Fibroblast of skin of abdomen (primary cell): ENCODE measurements at places on chromosomes 4 and X.

GRCh38 chrX:13747836-13748235 is 13.3 kb downstream of the OFD1 start:
- peak; percentile 58 for DNase-seq

GRCh38 chr4:86502081-86502480 is 92.0 kb upstream of the PTPN13 start:
- DNase-seq = peak; percentile 35

DNA sequence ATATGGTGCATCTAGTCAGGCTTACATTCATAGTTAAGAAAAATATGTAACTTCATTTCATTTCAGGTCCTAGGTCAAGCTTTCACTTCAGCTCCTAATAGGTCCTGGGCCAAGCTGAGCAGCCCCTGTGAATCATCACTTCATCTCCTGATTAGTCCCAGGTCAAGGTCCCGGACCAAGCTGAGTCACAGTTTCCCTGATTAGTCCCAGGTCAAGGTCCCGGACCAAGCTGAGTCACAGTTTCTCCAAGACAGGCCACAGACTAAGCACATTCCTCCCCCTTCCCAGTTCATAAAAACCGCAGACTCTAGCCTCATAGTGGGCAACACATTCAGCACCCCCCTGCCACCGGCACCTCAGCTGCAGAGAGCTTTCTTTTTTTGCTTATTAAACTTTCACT is 1331.8 kb downstream of the PCDH19 start:
- DNase-seq = no peak

GRCh38 chrX:70754169-70754848 is 154.2 kb downstream of the TEX11 start:
- no peak for DNase-seq

- no peak for DNase-seq
These were observed 31.0 kb downstream of the TMEM131L start for GRCh38 chr4:153497091-153497531.

DNA sequence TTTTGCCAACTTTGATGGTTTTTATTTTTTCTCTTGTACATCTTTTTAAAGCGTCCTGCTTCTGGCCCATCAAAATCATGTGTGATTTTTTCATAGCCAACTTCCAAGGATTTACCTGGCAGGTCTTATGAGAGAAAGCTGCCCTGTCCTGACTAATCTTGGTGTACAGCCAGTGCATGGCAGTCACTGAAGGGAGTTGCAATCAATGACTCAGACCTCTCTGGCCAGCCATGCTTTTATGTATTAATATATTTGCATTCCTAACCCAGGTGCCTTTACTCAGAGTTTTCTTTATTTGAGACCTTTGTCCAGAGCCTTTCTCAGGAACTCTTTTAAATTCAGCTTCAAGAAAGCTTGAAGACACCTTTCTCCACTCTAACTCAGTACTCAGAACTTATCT is 691.5 kb upstream of the HTR2C start:
- DNase-seq = no peak

DNA sequence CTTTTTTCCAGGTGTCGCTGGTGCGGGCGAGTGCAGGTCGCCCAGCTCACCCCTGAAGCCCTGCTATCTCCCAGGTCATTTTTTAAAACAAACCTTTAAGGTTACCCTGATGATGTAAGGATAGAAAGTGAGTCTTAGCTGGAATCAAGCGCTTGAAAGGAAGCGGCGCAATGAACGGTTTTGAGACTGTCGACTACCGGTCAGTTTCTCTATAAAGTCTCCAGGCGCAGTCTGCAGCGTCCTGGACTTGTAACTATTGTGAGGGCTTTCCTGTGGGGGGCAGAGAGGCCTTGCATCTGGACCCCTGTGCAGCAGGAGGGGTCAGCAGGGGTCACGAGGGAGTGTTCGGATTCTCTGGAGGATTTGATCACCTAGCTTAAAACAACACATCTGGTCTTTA is 1.6 kb downstream of the KIT start:
- no peak for DNase-seq

DNA sequence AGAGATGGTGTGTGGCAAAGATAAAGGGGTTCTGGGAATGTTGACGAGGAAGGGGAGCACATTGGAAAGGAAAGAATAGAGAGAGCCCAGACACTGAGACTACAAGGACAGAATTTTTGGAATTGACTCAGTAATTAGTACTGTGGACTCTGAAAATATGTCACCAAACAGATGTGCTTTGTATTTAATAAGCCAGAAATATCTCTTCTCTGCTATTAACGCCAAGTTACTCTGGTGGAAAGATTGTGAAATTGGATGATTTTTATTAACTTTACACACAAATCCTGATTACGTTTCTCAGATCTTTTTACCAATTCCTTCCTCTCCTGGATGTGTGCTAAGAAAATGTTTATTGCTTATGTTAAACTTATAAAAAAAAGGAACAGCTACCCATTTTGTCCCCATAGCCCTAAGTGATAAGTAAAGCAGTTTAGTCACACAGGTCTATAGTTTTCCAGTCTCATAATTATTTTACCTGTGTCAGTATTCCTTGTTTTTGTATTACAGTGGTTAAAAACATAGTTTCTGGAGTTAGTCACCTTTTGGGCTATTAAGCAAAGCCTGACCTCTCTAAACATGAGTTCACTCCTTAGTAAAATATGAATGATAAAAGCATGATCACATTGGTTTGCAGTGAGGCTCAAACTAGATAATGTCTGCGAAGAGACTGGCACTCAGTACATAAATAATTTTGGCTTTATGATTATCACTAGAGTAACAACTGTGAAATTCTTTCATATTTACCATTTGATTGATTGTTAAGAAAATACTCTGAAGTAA is 1068.3 kb downstream of the STIM2 start:
- no peak for DNase-seq

GRCh38 chr4:169051761-169052593 is 41.9 kb upstream of the CBR4 start:
- peak; percentile 59 for DNase-seq

GRCh38 chr4:140719686-140720085 is 36.5 kb downstream of the TBC1D9 start:
- no peak for DNase-seq

DNA sequence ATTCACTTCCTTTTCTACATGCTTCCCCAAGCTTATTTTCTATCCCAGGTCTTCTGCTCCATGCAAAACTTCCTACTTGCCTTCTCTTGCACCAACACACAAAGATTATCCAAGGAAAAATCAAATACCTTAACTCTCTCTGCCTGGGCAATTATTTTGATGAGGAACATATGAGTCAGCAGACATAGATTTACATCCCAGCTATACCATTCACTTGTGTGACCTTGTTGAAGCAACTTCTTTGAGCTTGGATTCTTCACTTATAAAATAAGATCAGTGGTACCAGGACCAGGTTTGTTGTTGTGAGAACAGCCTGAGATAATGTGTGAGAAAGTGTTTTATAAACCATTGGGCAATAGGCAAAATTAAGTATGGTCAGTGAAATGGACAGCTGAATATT is 39.1 kb upstream of the TMEM192 start:
- peak; percentile 48 for DNase-seq

DNA sequence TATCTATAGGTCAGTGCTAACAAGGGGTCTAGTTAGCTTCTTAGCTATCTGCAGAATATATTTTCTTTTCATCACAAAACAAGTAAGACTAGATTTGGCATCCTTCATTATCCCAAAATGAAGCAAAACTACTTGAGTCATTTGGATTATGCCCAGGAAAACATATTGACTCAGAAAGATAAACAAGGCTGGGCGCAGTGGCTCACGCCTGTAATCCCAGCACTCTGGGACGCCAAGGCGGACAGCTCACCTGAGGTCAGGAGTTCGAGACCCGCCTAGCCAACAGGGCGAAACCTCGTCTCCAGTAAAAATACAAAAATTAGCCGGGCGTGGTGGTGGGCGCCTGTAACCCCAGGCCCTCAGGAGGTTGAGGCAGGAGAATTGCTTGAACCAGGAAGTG is 18.0 kb upstream of the MND1 start:
- no peak for DNase-seq

GRCh38 chr4:22596409-22596808 is 80.5 kb upstream of the ADGRA3 start:
- no peak for DNase-seq

- DNase-seq = peak; percentile 40
These were observed 45.5 kb downstream of the TMEM144 start for GRCh38 chr4:158255727-158256324.

DNA sequence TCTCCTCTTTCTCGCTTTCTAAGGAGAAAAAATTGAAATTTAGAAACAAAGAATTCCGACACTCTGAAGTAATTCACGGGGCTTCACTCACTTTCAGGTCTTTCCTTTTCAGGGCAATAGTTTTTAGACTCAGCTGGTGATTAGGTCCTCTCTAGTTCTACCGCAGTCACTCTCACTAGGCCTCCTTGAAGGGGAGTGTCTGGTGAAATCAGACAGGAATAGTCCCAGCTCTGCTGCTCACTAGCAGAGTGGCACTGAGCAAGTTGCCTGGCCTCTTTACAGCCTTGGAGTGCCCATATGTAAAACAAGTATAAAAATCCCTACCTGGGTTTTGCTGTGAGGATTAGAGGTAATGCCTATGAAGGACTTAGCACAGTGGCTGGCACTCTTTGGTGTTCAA is 64.1 kb downstream of the NEUROG2 start:
- no peak for DNase-seq

GRCh38 chr4:123652476-123652875 is 255.9 kb downstream of the SPRY1 start:
- no peak for DNase-seq
